Activated naive CD4-positive, alpha-beta T cell treated with anti-CD3 and anti-CD28 coated beads, Interleukin-2, amount 10 ng/mL, durations not matched to agents 7 days and 5 days (primary cell): ENCODE measurements at places on chromosomes 5 and 9.

GRCh38 chr5:116063950-116064349 is 20.9 kb upstream of the COMMD10 start:
- no peak for DNase-seq
- no peaks in the 10 kb centered on the region for H3K36me3 ChIP-seq
- H3K27ac ChIP-seq, result no peak overlapping the region
- H3K4me1 ChIP-seq, result no peaks in the 10 kb centered on the region

- no peak overlapping the region for H3K4me3 ChIP-seq
- no peak overlapping the region for H3K27ac ChIP-seq
- no peaks in the 10 kb centered on the region for H3K36me3 ChIP-seq
- H3K27me3 ChIP-seq, result no peaks in the 10 kb centered on the region
These were observed 208.5 kb downstream of the TMEM161B start for GRCh38 chr5:88060194-88060593.

GRCh38 chr5:99104538-99105132 is 175.8 kb upstream of the CHD1 start:
- H3K4me1 ChIP-seq, result no peaks in the 10 kb centered on the region
- no peaks in the 10 kb centered on the region for H3K36me3 ChIP-seq
- no peak overlapping the region for H3K27ac ChIP-seq
- peaks cover 3% of the 10 kb centered on the region for H3K27me3 ChIP-seq
- no peak for DNase-seq
- no peak overlapping the region for H3K4me3 ChIP-seq

GRCh38 chr9:92948038-92948534 is 763 bp downstream of the FGD3 start:
- peak overlapping the region; percentile 65 for H3K27ac ChIP-seq
- no peak for DNase-seq
- peaks cover 3% of the 10 kb centered on the region for H3K36me3 ChIP-seq
- peaks cover 31% of the 10 kb centered on the region for H3K27me3 ChIP-seq

DNA sequence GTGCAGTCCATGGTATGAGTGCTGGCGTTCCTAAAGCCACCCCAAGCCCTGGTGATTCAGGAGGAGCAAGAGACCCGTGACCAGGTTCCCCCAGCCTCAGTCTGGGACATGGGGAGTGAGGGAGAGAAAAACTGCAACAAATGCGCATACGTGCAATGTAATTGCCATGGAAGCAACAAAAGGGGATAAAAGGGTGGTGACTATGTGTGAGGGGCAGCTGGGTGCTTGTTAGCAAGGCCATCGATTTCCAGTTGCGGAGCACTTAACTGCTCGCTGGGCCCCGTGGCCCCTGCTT is 709 bp upstream of the SH3PXD2B start:
- H3K36me3 ChIP-seq, result no peaks in the 10 kb centered on the region
- H3K27ac ChIP-seq, result no peak overlapping the region
- peaks cover 14% of the 10 kb centered on the region for H3K4me1 ChIP-seq
- peaks cover 65% of the 10 kb centered on the region for H3K27me3 ChIP-seq
- DNase-seq, result peak; percentile 20
- H3K4me3 ChIP-seq, result peak overlapping the region; percentile 63

DNA sequence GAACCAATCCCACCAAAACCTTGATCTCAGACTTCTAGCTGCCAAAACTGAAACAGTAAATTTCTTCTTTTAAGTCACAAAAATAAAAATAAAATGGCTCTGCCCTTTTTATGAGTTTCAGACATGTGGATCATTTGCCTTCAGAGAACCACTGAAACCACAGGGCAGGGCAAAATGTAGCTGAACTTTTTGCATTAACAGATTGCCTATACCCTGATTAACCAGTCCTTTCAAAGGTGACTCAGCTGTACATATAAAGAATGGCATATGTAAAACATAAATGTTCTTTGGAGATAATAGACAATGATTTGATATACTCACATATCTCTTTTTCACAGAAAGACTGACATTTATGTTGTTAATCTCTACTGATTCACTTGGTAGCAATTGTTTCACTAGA is 187.1 kb upstream of the GRIN3A start:
- H3K27me3 ChIP-seq, result no peaks in the 10 kb centered on the region
- no peak overlapping the region for H3K4me3 ChIP-seq
- H3K36me3 ChIP-seq, result no peaks in the 10 kb centered on the region
- no peak overlapping the region for H3K27ac ChIP-seq
- H3K4me1 ChIP-seq, result no peaks in the 10 kb centered on the region

DNA sequence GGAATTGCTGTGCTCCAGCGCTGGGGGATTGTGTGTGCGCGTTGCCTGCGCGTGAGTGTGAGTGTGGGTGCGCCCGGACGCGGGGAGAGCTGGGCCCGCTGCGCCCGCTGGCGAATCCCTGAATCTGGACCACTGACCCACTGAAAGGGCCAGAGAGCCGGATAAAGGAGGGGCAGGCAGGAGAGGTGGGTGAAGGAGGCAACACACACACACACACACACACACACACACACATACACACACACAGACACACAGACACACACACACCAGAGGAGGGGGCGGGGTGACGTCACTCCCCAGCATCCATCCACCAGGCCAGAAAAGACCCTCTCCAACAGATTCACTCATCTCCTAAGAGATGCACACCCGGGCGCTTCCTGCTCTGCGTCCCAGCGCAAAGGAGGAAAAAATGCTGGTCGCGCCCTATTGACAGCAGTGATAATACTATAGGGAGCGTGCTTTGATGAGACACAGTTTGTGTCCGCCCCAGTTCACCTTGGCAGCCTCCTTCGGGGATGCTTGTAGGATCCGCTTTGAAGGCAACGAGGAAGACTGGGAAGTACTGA is 1059.1 kb upstream of the DMAC1 start:
- H3K4me1 ChIP-seq, result peaks cover 8% of the 10 kb centered on the region
- peaks cover 42% of the 10 kb centered on the region for H3K27me3 ChIP-seq
- H3K4me3 ChIP-seq, result peak overlapping the region; percentile 45
- DNase-seq, result no peak
- no peak overlapping the region for H3K27ac ChIP-seq

DNA sequence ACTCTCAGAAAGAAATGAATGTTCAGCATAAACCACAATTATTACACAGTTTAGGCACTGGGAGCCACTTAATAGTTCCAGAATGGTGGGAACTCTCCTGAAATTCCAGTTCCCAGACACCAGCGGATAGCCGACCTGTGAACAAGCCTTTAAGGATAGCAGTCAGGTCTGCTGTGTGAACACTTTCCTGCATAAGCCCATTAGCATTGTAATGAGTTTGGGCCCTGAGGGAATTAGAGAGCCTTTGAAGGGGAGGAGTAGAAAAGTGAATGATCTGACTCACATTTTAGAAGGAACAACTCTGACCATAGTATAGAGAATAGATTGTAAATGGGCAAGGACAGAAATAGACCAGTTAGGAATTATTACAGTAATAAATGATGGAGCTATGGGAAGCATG is 189.1 kb downstream of the ADGRV1 start:
- no peak overlapping the region for H3K27ac ChIP-seq
- DNase-seq, result no peak
- H3K36me3 ChIP-seq, result no peaks in the 10 kb centered on the region
- no peaks in the 10 kb centered on the region for H3K4me1 ChIP-seq
- H3K4me3 ChIP-seq, result no peak overlapping the region
- H3K27me3 ChIP-seq, result no peaks in the 10 kb centered on the region

DNA sequence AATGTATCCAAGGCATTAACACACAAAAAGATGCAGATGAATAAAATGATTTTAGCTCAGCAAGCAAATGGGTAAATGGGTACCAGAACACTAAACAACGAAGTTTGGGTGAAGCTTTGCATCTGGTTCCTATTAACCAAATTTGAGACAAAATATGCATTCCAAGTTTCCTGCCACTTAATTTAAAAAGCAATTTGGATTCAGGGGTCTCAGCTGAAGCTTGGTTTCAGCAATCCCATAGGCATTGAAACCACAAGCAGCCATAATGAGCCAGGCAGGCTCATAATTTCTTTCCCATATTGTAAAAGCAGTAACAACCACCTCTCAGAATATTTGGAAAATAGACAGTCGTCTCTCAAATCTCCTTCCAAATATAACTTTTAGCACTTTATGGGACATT is 138.9 kb downstream of the NXNL2 start:
- DNase-seq, result no peak
- no peak overlapping the region for H3K27ac ChIP-seq
- H3K27me3 ChIP-seq, result no peaks in the 10 kb centered on the region
- H3K36me3 ChIP-seq, result no peaks in the 10 kb centered on the region
- no peaks in the 10 kb centered on the region for H3K4me1 ChIP-seq

DNA sequence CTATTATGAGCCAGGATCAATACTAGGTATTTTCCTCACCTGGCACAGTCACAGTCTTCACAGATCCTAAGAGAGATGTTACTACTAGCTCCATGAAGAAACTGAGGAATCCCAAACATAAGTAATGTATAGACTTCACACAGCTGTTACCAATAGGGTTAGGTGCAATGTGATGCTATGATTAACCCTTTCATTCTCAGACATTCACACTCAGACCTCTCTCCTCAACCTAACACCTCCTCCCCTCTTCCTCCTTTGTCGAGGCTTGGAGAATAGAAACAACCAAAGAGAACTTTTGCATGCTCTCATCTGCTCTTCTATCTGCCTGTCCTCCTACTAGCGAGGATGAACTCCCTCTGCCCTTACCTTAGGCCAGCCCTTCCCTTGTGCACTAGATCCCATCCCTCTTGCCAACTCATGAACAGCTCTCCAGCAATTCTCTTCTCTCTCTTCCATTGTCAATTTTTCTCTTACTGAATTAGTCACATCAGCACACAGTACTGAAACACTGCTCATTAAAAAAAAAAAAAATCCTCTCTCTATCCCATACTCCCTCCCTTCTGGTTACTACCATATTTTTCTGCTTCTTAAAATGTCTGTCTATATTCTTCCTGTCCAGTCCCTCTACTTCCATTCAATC is 47.7 kb downstream of the MAPKAP1 start:
- no peaks in the 10 kb centered on the region for H3K27me3 ChIP-seq
- peaks cover 11% of the 10 kb centered on the region for H3K36me3 ChIP-seq
- no peak for DNase-seq
- H3K4me1 ChIP-seq, result peaks cover 11% of the 10 kb centered on the region
- H3K4me3 ChIP-seq, result no peak overlapping the region

DNA sequence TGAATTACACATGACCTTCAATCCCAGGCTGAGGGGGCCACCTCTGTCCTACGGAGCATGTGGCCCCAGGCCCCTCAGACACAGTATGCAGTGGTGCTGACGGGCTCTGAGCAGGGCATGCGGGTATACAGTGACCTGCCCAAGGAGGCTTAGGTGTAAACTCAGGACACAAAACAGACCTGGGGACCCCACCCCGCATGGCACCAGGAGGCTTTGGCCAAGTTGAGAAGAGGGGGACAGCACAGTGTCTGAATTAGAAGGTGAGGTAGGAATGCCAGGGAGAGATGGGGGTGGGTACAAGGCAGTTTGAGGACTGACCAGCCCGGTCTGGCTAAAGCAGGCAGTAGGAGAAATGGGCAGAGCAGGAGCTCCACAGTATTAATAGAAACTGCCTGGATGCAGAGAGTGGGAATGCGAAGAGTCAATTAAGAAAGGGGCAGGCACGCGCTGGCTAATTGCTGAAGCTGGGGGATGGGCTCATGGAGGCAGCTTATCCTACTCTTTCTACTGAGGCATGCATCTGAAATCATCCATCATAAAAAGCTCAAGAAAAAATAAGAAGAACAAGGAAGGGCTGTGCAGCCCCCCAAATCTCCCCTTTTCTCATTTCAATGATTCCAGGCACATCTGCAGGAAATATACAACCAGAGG is 109.0 kb downstream of the GABBR2 start:
- no peak overlapping the region for H3K4me3 ChIP-seq
- H3K27me3 ChIP-seq, result peaks cover 14% of the 10 kb centered on the region
- H3K4me1 ChIP-seq, result no peaks in the 10 kb centered on the region
- no peak overlapping the region for H3K27ac ChIP-seq

DNA sequence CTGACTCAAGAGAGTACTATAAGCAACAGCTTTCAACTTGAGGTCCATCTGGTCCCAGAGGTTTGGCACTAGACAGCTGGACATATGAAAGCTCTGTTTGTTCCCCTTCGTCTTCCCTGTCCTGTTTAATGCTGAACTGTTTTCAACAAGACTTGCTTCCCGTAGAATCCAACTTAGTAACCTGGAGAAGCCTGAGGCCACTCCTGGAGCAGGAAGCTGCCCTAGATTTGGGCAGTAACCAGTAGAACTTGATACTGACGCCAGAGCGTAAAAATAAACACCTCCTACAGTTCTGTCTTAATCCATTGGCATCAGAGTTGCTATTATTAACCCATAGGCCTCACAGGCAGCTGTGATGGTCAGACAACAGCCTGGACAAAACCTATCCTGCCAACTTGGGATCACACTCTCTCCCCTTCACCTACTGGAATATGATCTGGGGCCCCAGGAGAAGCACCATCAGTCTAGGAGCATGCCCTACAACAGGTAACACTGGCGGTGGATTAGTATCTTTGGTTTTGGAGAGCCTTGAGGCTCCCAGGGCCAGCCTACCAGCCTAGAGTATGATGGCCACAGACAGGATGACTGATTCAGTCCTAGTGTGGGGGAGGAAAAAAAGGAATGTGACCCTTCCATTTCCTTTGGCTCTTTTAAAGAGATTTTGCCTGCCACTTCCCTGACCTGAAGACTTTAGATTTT is 29.2 kb downstream of the RUSC2 start:
- no peak overlapping the region for H3K27ac ChIP-seq
- no peaks in the 10 kb centered on the region for H3K27me3 ChIP-seq
- no peak overlapping the region for H3K4me3 ChIP-seq
- no peaks in the 10 kb centered on the region for H3K36me3 ChIP-seq

- no peaks in the 10 kb centered on the region for H3K4me1 ChIP-seq
- no peak overlapping the region for H3K4me3 ChIP-seq
- H3K36me3 ChIP-seq, result no peaks in the 10 kb centered on the region
- no peaks in the 10 kb centered on the region for H3K27me3 ChIP-seq
These were observed 99.4 kb upstream of the CTNND2 start for GRCh38 chr5:12003680-12004079.

- DNase-seq, result no peak
- peaks cover 19% of the 10 kb centered on the region for H3K27me3 ChIP-seq
- H3K36me3 ChIP-seq, result no peaks in the 10 kb centered on the region
- no peak overlapping the region for H3K4me3 ChIP-seq
These were observed 109.7 kb upstream of the IER5L start for GRCh38 chr9:129287619-129288305.

DNA sequence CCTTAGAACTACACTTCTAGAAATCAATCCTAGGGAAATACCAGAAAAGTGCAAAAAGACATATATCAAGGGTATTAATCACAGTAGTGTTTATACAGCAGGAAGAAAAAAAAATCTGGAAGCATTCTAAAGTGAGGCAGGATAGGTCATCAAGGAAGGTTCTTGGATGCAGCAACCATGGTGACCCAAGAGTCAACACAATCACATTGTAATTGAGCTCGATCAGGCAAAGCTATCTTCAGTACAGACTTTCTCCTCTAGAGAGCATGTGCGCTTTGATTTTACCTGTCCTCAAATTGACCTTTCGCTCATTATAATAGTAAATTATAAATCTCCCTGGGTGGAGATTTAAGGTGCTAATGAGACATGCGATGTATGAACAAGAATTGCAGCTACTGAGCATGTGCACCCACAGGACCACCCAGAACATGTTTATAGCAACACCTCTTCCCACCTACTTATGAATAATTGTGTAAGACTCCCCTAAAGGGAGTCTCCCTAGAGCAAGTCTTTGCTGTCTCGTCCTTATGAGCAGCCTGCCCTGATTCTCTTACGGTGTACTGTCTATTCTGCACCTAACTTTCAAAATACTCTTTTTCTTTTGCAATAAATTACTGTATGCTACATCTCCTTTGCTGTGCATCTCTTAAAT is 297.7 kb downstream of the ATPSCKMT start:
- H3K27ac ChIP-seq, result no peak overlapping the region
- H3K4me3 ChIP-seq, result no peak overlapping the region
- H3K4me1 ChIP-seq, result no peaks in the 10 kb centered on the region

- no peak overlapping the region for H3K27ac ChIP-seq
- no peaks in the 10 kb centered on the region for H3K4me1 ChIP-seq
- H3K36me3 ChIP-seq, result no peaks in the 10 kb centered on the region
These were observed 433.5 kb downstream of the KIAA0825 start for GRCh38 chr5:94184870-94185269.
